ENCODE measurements at places on chromosomes 5 and 9. TPM values are rescaled to one million over a fixed set of nuclear protein-coding genes. Genes with fewer than 3 reads are reported as not detected.

GRCh38 chr9:14030375-14031059 is 283.4 kb downstream of the NFIB start:
- H3K36me3 ChIP-seq: no peaks in the 10 kb centered on the region
- no peak overlapping the region for H3K4me3 ChIP-seq
- no peaks in the 10 kb centered on the region for H3K4me1 ChIP-seq
- no peak overlapping the region for H3K27ac ChIP-seq

DNA sequence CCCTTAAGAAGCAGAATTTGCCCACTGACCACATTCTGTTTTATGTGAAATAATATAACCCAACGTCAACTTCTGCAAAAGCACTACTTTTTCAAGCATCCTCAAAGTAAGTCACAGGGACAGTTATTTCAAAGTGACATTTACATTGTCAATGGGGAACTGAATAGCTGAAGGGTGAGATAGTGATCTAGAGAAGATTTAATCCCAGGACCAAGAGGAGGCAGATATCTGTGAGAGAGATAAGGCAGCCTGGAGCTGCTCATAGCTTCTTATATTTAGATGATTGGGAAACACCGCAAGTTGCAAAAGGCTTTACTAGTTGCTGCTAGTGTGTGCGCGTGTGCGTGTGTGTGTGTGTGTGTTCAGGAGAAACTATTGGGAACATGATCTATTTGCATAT is 210.4 kb upstream of the RFX3 start:
- no peaks in the 10 kb centered on the region for H3K27me3 ChIP-seq
- H3K4me1 ChIP-seq: no peaks in the 10 kb centered on the region
- no peaks in the 10 kb centered on the region for H3K36me3 ChIP-seq

GRCh38 chr9:127779136-127779981 is 893 bp upstream of the SH2D3C start:
- no peaks in the 10 kb centered on the region for H3K36me3 ChIP-seq
- H3K27me3 ChIP-seq: peaks cover under 1% of the 10 kb centered on the region
- no peak for DNase-seq
- H3K27ac ChIP-seq: no peak overlapping the region
- H3K4me1 ChIP-seq: no peaks in the 10 kb centered on the region

GRCh38 chr5:77210964-77211690 is 647 bp downstream of the PDE8B start:
- peaks cover 2% of the 10 kb centered on the region for H3K4me1 ChIP-seq
- peak; percentile 5 for DNase-seq
- peaks cover 36% of the 10 kb centered on the region for H3K27me3 ChIP-seq
- H3K4me3 ChIP-seq: peak overlapping the region; percentile 17
- H3K36me3 ChIP-seq: no peaks in the 10 kb centered on the region

DNA sequence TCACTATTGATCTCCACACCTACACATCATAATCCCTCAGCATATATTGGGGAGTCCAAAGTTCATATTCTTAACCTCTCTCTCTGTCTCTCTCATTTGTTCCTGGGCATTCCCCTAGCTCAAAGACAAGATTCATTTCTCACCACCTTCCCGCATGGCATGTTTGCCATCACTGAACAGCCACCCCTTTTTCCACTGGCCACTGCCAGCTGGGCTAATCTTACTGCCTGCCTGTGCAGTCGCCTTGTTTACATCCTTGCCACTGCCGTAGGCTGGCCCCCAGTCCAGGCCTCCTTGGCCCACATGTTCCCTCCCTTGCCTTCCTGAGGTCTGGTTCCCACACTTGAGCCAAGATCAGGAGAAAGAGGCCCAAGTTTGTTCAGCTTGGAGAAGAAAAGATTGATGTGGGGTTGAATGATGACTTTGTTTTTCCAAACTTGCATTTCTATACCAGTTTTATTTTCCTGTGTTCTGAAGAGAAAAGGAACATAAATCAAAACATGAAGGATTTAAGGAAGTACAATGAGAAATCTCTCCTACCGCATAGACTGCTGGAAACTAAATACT is 80.2 kb downstream of the PLAC8L1 start:
- H3K27me3 ChIP-seq: no peaks in the 10 kb centered on the region
- DNase-seq: no peak
- H3K36me3 ChIP-seq: no peaks in the 10 kb centered on the region
- no peak overlapping the region for H3K27ac ChIP-seq
- no peak overlapping the region for H3K4me3 ChIP-seq

- peak; percentile 47 for DNase-seq
- no peak overlapping the region for H3K27ac ChIP-seq
- H3K27me3 ChIP-seq: no peaks in the 10 kb centered on the region
- no peaks in the 10 kb centered on the region for H3K4me1 ChIP-seq
Measured at GRCh38 chr5:57718155-57718554, 235.5 kb upstream of the ACTBL2 start.

GRCh38 chr9:72297516-72297915 is 67.5 kb downstream of the ZFAND5 start:
- peaks cover 2% of the 10 kb centered on the region for H3K4me1 ChIP-seq
- no peak overlapping the region for H3K4me3 ChIP-seq
- no peaks in the 10 kb centered on the region for H3K27me3 ChIP-seq
- no peak overlapping the region for H3K27ac ChIP-seq
- H3K36me3 ChIP-seq: no peaks in the 10 kb centered on the region

- no peaks in the 10 kb centered on the region for H3K36me3 ChIP-seq
- H3K27me3 ChIP-seq: peaks cover 2% of the 10 kb centered on the region
- no peak overlapping the region for H3K27ac ChIP-seq
- peak; percentile 50 for DNase-seq
- peaks cover 2% of the 10 kb centered on the region for H3K4me1 ChIP-seq
Measured at GRCh38 chr9:129436751-129437625, 183.9 kb downstream of the C9orf50 start.

- no peaks in the 10 kb centered on the region for H3K36me3 ChIP-seq
- peaks cover 10% of the 10 kb centered on the region for H3K4me1 ChIP-seq
- H3K27me3 ChIP-seq: no peaks in the 10 kb centered on the region
- DNase-seq: peak; percentile 86
- H3K27ac ChIP-seq: no peak overlapping the region
Measured at GRCh38 chr9:114250235-114250568, 72.7 kb upstream of the ORM1 start.

GRCh38 chr5:100186181-100186580 is 349.0 kb upstream of the FAM174A start:
- no peak overlapping the region for H3K4me3 ChIP-seq
- no peaks in the 10 kb centered on the region for H3K36me3 ChIP-seq
- no peak for DNase-seq
- H3K4me1 ChIP-seq: no peaks in the 10 kb centered on the region

- H3K36me3 ChIP-seq: no peaks in the 10 kb centered on the region
- H3K4me1 ChIP-seq: peaks cover 3% of the 10 kb centered on the region
- no peak overlapping the region for H3K27ac ChIP-seq
Measured at GRCh38 chr9:134489621-134490408, 151.8 kb upstream of the COL5A1 start.

- no peaks in the 10 kb centered on the region for H3K4me1 ChIP-seq
Measured at GRCh38 chr5:126460459-126460858, 37.2 kb downstream of the GRAMD2B start.

GRCh38 chr9:111094433-111094924 is 56.2 kb upstream of the LPAR1 start:
- no peaks in the 10 kb centered on the region for H3K36me3 ChIP-seq
- no peaks in the 10 kb centered on the region for H3K27me3 ChIP-seq
- DNase-seq: peak; percentile 69
- H3K4me1 ChIP-seq: peaks cover 4% of the 10 kb centered on the region
- no peak overlapping the region for H3K4me3 ChIP-seq

- no peaks in the 10 kb centered on the region for H3K27me3 ChIP-seq
- no peaks in the 10 kb centered on the region for H3K36me3 ChIP-seq
- no peaks in the 10 kb centered on the region for H3K4me1 ChIP-seq
- H3K4me3 ChIP-seq: no peak overlapping the region
- H3K27ac ChIP-seq: no peak overlapping the region
- no peak for DNase-seq
Measured at GRCh38 chr5:80150731-80151130, 105.1 kb downstream of the SERINC5 start.

GRCh38 chr5:64744914-64745313 is 23.6 kb downstream of the SREK1IP1 start:
- no peaks in the 10 kb centered on the region for H3K4me1 ChIP-seq
- DNase-seq: no peak
- H3K27me3 ChIP-seq: no peaks in the 10 kb centered on the region

- no peaks in the 10 kb centered on the region for H3K27me3 ChIP-seq
- H3K4me3 ChIP-seq: no peak overlapping the region
- H3K27ac ChIP-seq: no peak overlapping the region
- DNase-seq: no peak
- no peaks in the 10 kb centered on the region for H3K4me1 ChIP-seq
Measured at GRCh38 chr5:106530150-106530549, 1140.6 kb downstream of the EFNA5 start.

DNA sequence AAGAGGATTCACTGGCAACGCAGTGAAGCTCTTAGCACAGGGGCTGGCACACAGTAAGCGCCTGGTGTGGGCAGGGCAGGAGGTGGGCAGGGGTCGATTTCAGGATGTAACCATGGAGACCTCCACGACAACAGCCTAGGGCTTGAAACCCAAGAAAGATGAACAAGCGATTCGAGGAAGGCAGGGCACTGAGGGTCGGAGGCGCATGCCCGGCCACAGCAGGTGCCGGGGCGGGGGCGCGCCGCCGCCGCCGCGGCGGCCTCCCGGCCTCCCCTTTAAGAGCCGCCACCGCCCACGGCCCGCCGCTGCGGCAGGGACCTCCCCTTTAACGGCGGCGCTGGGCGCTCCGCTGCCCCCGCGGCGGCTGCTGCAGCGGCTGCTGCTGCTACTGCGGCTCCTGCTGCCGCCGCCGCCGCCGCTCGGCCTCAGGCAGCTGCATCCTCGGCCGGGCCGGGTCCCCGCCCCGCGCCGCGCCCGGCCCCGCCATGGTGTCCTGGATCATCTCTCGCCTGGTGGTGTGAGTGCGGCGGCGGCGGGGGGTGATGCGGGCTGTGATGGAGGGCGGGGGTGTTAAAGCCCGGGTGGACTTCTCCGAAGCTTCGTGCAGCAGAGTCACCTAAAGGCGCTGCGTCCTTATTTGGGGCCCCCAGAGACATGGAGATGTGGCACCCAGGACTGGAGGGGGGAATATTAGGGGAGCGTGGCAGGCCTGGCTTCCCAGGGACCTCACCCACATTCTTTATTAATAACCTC is at the start of gene REEP2:
Gene REEP2 (plus strand): TSS at position 334 of the 753 bp plus-strand sequence. CDS start 152 bp downstream, at position 486.
- DNase-seq: peak; percentile 30
- peak within 1 kb of the TSS; percentile 47 for H3K4me3 ChIP-seq
- no peak within 1 kb of the TSS for H3K27ac ChIP-seq
- H3K36me3 ChIP-seq: peaks cover 10% of the 10 kb centered on the region

SUB1 gene
- 88.0 TPM for total RNA-seq

INSL6 gene
- total RNA-seq: not detected

SPATA31A3 gene
- not detected for total RNA-seq

PHF24 gene
- 0.17 TPM for total RNA-seq

DRD1 gene
- total RNA-seq: 2.6 TPM

Measured in fibroblast of lung (primary cell).